Lung (tissue), 17 donors: ENCODE measurements at places on chromosomes 6 and 20. TPM values are rescaled to one million over a fixed set of nuclear protein-coding genes. Genes with fewer than 3 reads are reported as not detected.

The SNAP91 gene
- 2.9 TPM for total RNA-seq

DNA sequence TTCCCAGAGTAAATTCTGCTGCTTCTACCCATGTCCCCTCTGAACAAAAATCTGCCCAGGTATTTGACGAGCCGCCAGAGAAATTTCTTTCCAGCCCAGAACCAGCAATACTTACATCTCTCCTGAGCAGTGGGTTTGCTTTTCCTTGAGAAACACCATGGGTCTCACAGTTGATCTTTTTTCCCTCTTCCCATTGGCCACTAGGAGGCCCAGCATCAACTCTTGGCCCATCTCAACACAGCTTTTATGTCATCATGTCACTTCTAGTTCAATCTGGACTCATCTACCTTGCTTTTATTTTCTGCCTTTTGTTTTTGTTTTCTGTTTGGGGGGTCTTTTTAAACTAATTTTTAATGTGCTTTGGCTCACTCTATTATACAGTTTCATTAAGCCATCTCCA lies 18.8 kb downstream of the MAFB start:
- no peak for DNase-seq

- no peak for DNase-seq
These were observed 179.5 kb upstream of the SYNDIG1 start for GRCh38 chr20:24289737-24290481.

- DNase-seq, result peak; percentile 18
These were observed 42.2 kb downstream of the DTNBP1 start for GRCh38 chr6:15620611-15621010.

DNA sequence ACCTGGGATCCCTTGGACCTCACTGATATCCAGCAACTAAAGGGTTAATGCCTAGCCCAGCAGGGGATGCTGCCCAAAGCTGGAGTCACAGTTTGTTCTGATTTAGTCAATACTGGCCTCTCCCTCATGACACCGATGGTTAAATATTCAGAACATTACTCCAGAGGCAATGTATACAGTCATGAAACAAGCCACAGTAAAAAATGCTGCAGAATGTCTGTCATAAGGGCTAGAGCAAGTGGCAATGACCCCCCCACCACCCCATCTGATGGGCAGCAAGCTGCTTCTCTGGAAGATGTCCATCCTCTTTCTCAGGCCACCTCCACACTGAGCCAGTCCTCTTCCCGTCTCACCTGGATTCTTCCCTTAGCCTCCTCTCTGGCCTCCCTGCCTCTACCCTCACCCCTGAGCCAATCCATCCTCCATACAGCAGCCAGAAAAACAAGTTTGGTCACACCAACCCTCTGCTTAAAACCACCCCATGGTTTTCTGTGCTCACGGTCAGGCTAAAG lies 99.0 kb upstream of the KCNG1 start:
- DNase-seq, result no peak

GRCh38 chr6:39907871-39908575 lies 26.2 kb downstream of the MOCS1 start:
- DNase-seq, result no peak

DNA sequence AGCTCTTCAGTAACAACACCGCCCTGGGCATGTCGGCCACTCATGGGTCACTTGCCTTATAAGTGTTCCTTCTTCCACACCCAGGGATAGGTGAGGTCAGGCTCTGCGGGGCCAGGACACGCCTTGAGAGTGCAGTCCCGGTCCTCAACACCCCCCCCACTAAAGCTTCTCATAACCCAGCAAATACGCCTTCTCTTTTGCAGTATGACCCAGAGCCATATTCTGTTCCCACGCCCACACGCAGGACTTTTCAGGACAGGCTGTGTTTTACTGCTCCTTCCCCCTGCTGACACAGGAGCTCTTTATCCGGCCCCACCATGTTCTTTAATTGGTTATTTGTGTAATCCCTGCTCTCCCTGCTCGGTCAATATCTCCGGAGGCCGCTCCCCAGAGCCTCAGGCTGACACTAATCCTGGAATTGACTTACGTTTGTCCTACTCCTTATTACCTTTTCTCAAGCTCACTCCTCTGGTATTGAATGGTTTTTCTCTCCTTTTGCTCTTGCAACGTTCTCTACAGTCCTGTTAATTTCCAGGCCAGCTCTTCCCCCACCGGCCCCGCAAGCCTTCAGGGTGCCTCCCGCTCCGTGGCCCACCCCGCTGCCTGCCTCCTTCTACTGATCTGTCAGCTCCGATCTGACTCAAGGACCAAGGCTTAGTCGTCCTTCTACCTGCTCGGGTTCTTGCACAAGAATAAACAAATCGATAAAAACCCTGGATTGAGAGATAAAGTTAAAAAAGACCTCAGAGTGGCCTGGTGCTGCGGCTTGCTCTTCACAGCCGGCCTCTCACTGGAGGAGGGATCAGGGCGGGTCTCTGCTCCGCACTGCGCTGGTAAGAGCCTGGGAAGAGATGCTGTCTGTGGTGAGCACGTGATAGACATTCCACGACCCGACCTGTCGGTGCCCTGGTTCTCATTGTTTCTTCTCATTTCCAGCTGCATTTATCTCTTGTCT lies 357.5 kb downstream of the ZFAND3 start:
- no peak for DNase-seq
